ENCODE measurements at places on chromosomes 12 and 14.

- DNase-seq: peak; percentile 83
Measured at GRCh38 chr12:49636979-49637755, 13.8 kb downstream of the PRPF40B start.

- peak; percentile 41 for DNase-seq
Measured at GRCh38 chr14:94129758-94130414, 482 bp upstream of the IFI27L2 start.

DNA sequence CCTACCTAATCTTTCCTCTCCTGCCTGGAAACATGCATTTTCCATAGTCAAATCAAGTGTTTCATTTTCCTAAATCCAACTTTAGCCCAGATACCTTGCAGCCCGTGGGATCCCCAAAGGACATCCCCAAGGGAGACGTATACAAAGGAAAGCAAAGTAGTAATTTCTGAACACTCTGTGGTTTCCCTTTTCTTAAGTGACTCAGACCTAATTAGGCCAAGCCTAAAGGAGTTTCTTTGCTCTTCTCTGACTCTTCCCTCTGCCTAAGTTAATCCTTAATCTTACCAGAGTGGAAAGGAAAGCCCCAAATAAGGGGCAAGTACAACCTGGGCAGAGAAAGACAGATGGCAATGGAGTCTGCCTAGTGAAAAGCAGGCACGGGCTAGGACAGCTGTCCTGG lies 250.3 kb downstream of the SPTSSA start:
- DNase-seq: peak; percentile 27

DNA sequence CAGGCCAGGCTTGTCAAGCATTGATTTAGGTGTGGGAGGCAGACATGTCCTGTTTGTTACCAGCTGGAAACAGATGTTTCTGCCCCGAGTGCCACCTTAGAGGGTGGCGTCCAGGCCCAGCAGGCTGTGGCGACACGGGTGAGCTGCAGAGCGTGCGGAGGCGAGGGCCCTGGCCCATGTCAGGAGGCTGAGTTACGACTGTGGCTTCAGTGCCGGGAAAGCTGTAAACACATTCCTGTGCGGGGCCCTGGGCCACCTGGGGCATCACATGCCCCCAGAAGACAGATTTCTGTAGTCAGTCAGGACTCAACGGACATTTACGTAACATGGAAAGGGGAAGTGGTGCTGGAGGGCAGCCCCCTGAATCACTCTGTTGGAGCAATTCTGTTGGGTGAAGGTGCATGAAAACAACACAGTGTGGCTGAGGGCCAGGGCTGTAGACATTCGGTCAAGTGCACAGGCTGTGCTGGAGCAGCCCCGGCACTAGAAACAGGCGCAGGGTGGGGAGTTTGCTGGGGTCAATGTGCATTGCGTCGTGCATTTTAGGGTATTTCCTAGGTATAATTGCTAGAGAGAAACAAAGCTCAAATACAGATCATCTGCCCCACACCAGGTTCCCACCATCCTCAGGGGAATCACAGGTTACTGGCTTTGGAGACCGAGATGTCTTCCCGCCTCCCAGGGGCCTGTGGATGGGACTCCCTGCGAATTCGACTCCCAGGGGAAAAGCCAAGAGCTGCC lies 291.8 kb downstream of the TMEM121 start:
- DNase-seq: no peak

DNA sequence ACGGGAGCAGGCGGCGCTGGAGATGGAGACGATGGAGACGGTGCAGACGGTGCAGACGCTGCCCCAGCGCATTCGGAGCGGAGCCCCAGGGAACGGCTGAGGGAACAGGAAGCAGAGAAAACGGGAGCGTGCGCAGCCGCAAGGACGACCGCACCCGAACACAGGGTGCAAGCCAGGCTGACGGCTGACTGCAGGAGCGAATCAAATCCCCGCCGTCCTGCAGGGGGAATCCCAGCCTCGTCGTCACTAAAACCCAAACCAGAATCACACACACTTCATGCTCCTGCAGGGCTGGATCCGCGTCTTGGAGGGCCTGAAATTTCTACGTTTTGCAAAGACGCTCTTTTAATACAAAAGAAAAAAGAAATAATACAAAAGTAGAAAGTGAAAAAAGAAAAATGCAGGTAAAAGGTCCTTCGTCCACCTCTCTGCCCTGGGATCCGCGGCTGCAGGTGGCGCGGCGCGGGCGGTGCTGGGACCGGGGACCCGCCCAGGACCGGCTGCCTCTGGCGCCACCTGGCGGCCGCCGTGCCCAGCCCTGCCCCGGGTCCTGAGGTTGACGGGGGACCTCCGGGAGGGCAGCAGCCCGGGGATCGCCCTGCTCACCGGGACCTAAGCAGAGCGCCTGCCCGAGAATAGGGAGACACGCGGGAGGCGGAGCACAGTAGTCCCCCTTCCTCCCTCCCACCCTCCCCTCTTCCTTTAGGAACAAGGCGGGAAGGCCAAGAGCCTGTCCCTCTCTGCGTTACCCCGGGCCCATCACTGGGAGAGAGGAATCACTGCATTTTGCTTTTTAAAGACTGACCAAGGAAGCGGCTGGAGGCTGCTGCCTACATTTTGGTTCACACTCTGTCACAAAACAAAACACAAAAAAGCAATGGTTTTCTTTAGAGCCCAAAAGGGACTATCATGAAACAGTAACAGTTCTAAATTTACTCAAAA lies 20.1 kb downstream of the STX2 start:
- peak; percentile 64 for DNase-seq

- DNase-seq: no peak
Measured at GRCh38 chr12:51784688-51785087, 63.8 kb downstream of the FIGNL2 start.

DNA sequence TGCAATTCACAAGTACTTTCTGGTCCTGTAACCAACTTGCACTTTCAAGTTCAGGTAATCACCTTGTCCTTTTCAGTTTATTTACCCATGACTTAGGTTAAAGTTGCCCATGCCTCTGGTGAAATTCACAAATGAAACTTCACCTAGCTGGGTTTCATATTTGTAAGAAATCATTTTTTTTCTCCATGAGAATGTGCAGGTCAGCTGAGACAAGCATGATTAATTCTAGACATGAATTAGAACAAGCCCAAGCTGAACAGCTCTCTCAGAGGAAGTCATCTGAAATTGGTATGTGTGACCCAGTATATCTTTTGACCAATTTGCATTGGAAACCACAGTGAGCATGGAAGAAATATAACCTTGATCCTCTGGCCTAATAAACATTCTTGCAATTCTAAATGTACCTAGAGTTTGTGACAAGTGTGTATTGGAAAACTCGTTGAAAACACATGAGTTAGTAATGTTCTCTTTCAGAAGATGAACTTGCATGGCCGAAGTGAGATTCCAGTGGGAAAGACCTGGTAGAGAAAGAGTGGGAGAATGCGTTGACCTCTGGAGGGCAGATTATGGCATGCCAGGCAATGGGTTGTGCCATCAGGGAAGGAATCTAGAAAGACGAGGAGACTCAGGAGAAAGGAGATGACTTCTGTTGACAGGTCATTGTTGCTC lies 486.5 kb downstream of the ZFP36L1 start:
- DNase-seq: no peak

GRCh38 chr12:43151441-43151981 lies 400.5 kb downstream of the ADAMTS20 start:
- DNase-seq: peak; percentile 26

DNA sequence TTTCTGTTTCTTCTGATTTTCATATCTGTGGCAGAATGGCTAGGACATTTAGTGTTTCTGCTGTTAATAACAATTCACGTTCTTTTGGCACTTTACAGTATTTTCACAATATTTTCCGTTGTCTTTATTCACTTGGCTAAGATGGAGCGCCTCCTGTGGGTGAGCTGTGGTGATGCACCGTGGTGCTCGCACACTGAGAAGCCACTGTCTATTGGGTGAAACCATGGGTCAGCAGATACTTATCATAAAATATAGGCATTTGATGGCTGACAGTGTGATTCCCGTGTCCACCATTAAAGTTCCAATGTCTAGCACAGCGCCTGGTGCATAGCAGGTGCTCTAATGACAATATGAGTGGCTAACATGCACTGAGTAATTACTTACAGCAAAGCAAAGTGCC lies 141.8 kb downstream of the VRK1 start:
- DNase-seq: no peak

GRCh38 chr12:121224591-121224990 lies 14.7 kb downstream of the P2RX4 start:
- no peak for DNase-seq

DNA sequence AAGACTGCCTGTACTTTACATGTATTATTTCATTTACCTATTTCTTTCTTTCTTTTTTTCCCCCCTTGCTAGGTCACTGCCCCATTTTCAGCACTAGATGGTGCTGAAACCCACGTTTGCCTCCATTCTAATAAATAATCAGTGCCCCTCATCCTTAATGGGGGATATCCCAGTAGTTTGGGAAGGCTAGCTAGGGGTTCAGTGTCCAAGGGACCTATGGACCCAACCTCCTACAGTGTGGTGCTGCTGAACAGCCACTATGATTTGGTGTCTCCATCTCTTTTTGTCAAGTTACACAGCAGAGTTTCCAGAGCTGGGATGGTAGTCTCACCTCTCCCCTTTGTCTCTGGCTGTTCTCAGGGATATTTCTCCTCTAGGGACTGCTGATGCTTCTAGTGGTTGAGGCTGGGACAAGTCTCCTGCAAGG lies 6.5 kb upstream of the HCFC2 start:
- peak; percentile 44 for DNase-seq

- DNase-seq: no peak
Measured at GRCh38 chr12:52618216-52618615, at the start of gene KRT73. TSS of gene KRT73 (minus strand) at chr12:52618559. CDS start at chr12:52618524, 35 bp downstream.

DNA sequence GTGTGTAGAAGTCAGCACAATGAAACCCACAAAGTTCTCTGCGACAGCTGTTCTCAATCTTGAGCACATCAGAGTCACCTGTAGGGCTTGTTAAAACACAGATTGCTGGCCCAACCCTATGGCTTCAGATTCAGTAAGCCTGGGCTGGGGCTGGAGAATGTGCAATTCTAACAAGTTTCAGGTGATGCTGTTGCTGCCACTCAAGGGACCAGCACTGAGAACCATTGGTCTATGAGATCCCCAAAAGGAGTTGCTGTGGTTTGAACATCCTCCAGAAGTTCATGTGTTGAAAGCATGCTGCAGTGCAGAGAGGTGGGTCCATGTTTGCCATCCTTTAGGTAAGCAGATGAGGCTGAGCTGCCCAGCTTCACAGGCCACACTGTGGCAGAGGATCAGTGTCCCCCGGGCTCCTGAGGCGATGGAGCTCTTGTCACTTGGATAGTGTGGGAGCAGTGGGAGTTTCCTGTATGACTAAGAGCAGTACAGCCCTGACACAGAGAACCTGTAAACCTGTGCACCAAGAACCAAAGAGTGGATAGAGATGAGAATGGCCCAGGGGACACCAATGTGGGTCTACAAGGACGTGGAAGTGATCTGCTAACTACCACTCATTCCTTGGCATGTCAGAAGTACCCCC lies 8.0 kb upstream of the RTRAF start:
- no peak for DNase-seq

- no peak for DNase-seq
Measured at GRCh38 chr14:65937079-65937959, 524.8 kb downstream of the FUT8 start.
